Activated CD4-positive, alpha-beta memory T cell treated with anti-CD3 and anti-CD28 coated beads for 36 hours (primary cell): ENCODE measurements at places on chromosomes 12 and 14. TPM values are rescaled to one million over a fixed set of nuclear protein-coding genes. Genes with fewer than 3 reads are reported as not detected.

C12orf50 gene
- not detected for total RNA-seq

DNA sequence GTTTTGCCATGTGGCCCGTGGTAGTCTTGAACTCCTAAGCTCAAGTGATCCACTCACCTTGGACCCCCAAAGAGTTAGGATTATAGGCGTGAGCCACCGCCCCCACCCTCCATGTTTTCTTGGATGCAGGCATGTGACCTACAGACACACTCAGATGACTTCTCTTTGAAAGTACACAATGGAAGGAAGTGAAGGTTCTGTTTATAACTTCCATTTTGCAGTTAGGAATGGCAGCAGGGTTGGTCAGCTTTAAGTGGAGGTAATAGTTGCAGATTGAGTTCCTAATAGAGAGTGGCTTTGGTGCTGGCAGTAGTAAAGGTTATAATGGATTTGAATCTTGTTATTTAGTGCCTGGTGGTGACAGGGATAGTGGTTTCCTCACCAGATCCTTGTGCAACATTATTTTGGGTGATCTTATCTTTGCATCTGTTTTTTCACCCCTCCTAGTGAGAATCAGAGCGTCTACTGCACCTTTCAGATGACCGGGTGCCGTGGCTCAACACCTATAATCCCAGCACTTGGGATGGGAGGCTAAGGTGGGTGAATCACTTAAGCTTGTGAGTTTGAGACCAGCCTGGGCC is 15.3 kb downstream of the LARP4 start:
- no peak overlapping the region for H3K4me3 ChIP-seq
- H3K27ac ChIP-seq = no peak overlapping the region
- no peak for DNase-seq
- H3K36me3 ChIP-seq = peaks cover 16% of the 10 kb centered on the region
- H3K27me3 ChIP-seq = no peaks in the 10 kb centered on the region

- peaks cover 85% of the 10 kb centered on the region for H3K36me3 ChIP-seq
- peak; percentile 67 for DNase-seq
- peak overlapping the region; percentile 97 for H3K27ac ChIP-seq
- peaks cover 88% of the 10 kb centered on the region for H3K4me1 ChIP-seq
- H3K4me3 ChIP-seq = peak overlapping the region; percentile 89
These were observed 21.8 kb downstream of the VDR start for GRCh38 chr12:47882781-47883546.

EVL gene
- total RNA-seq = 174 TPM

DNA sequence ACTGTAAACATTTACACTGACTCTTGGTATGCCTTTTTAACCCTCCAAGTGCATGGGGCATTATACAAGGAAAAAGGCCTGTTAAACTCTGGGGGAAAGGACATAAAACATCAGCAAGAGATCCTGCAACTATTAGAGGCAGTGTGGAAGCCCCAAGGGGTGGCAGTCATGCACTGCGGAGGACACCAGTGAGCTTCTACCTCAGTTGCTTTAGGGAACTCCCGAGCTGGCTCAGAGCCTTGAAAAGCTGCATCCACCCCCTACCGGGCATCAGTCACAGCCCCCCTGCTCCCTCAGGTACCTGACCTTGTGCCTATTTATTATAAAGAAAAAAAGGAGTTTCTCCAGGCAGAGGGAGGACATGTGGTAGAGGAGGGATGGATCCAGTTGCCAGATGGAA is 695.6 kb upstream of the LMO3 start:
- no peak overlapping the region for H3K4me3 ChIP-seq
- no peak for DNase-seq
- no peaks in the 10 kb centered on the region for H3K36me3 ChIP-seq

BEGAIN gene
- total RNA-seq = 3.4 TPM

CAPZA3 gene
- not detected for total RNA-seq

RAPGEF3 gene
- total RNA-seq = 2.1 TPM
